CD4-positive, alpha-beta T cell treated with Interleukin-1 beta for 1 hour (primary cell): ENCODE measurements at places on chromosomes 7 and 10.

- DNase-seq, result no peak
These were observed 1.2 kb downstream of the DBF4 start for GRCh38 chr7:87877366-87878040.

- DNase-seq, result peak; percentile 19
These were observed 40.8 kb downstream of the RGS10 start for GRCh38 chr10:119501690-119502089.

DNA sequence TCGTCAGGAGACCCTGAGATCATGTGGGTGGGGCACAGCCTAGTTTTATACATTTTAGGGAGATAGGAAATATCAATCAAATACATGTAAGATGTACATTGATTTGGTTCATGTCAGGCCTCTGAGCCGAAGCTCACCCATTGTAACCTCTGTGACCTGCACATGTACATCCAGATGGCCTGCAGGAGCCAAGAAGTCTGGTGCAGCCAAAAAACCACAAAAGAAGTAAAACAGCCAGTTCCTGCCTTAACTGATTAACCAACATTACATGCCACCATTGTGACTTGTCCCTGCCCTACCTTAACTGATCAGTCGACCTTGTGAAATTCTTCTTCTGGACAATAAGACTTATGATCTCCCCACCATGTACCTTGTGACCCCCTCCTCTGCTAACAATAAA is 16.0 kb upstream of the LRRC61 start:
- DNase-seq, result no peak

- no peak for DNase-seq
These were observed 123.3 kb upstream of the PFKP start for GRCh38 chr10:2943932-2944614.

DNA sequence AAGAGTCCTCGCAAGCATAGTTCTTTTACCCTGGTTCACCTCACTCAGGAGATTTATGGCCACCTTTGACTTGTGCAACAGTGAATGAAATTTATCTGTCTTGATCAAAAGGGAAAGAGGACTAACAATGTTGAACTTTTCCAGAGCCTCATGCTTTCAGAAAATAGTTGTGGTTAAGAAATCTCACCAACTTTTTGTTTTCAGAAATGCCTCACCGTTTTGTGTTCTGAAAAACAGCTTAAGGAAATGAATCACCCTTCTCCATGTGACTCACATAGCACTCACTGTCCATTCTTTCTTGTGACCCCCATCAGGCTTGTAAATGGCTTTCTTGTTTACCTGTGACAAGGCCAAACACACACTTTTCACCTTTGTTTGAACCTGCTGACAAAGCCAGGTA is 148.6 kb upstream of the FAM3C start:
- no peak for DNase-seq

DNA sequence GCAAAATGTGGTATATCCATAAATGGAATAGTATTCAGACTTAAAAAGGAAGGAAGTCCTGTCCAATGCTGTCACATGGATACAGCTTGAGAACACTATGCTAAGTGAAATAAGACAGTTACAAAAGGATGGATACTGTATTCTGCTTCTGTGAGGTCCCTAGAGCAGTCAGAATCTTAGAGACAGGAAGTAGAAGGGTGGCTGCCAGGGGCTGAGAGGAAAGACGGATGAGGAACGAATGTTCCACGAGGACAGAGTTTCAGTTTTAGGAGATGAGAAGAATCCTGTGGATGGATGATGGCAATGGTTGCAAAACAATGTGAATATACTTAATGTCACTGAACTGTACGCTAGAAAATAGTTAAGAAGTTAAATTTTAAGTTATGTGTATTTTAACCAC is 3.8 kb downstream of the PRKCQ start:
- peak; percentile 41 for DNase-seq
